Right renal pelvis (tissue), 4 donors: ENCODE measurements at places on chromosomes 6 and 20.

DNA sequence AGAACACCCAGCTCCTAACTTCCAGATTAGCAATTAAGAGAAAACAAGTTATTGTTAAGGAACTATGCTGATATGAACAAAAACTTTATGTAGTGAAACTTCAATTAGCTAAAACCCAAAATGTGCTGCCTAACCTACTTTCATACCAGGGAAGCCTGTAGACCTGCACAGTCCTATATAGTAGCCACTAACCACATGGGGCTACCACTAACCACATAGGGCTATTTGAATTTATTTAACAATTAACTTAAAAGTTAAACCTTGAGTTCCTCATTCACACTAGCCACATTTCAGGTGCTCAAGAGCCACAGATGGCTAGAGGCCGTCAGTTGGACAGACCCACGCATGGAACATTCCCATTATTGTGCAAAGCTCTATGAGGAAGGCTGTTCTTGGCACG, 72.4 kb upstream of the LAMP5 start:
- no peak for DNase-seq

- no peak for DNase-seq
These were observed 261.4 kb upstream of the PRDM1 start for GRCh38 chr6:105824732-105825131.

GRCh38 chr6:112923940-112924587, 576.9 kb downstream of the RFPL4B start:
- DNase-seq: no peak

- no peak for DNase-seq
These were observed 467.6 kb downstream of the DHX35 start for GRCh38 chr20:39429726-39430125.

GRCh38 chr6:72363844-72364740, 257.8 kb upstream of the KCNQ5 start:
- DNase-seq: no peak

DNA sequence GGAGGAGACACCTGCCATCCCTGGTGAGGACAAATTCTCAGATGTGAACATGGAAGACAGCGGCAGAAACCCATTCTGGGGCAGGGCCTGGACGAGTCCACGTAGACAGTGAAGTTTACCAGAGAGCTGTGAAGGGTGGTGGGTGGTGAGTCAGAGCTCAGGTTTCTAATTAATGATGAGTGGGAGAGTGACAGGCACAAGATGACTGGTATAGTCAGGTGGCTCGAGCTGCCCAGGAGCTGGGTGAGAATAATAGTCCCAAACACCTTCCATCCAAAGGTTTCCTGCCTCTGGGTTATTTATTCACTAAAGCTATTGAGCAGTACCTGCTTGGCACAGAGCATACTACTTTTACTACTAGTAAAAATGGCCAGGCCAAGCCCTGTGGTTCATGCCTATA, 6.0 kb downstream of the TLDC2 start:
- no peak for DNase-seq

- no peak for DNase-seq
These were observed 8.8 kb downstream of the FASTKD5 start for GRCh38 chr20:3150908-3151307.

DNA sequence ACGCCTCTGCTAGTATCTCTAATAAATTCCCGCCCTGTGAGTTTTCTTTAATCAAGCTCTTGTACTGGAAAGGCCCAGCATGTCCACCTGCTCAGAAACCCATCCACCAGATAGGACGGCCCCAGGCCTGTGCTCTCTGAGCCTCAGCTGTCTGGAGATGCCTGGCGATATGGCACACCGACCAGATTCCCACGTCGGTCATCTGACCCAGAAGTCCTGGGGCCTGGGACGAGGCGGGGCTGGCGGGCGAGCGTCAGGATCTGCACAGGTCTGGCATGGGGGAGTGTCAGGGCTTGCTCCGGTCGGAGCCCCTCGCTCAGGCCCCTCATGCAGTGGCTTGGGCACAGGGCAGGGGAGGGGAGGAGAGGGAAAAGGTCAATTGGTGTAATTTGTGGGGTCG, 10.2 kb downstream of the RNASET2 start:
- DNase-seq: no peak

- no peak for DNase-seq
These were observed 362.4 kb downstream of the UTRN start for GRCh38 chr6:144647406-144647964.

GRCh38 chr20:34193051-34193450, 48.2 kb upstream of the ASIP start:
- DNase-seq: no peak

DNA sequence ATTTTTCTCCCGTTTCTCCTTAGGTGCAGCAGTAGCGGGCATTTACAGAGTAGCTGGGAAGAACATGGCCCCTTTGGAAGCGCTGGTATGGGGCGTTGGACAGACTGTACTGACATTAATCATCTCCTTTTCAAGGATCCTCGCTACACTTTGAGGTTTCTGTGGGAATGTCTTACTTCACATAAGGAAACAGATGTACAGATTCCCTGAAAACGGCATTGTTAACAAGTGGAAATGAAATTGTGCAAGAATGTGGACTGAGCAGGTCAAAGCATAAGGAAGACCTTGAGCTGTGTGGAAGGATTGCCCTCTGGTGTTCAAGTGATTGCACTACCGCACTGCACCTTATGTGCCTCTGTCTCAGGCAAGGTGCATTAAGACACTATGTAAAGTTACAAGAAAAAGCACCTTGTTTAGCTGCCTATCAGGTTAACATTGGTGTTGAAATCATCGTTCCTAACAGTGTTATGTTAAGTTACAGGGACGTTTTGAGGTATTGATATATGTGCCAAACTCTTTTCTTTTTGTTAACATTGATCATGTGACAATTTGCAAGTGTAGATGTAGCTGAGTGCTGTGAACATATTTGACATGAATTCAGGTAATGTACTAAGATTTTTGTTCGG, 38.0 kb downstream of the TMEM170B start:
- DNase-seq: peak; percentile 54

- DNase-seq: no peak
These were observed 643 bp downstream of the DLGAP4 start for GRCh38 chr20:36306553-36307411.

DNA sequence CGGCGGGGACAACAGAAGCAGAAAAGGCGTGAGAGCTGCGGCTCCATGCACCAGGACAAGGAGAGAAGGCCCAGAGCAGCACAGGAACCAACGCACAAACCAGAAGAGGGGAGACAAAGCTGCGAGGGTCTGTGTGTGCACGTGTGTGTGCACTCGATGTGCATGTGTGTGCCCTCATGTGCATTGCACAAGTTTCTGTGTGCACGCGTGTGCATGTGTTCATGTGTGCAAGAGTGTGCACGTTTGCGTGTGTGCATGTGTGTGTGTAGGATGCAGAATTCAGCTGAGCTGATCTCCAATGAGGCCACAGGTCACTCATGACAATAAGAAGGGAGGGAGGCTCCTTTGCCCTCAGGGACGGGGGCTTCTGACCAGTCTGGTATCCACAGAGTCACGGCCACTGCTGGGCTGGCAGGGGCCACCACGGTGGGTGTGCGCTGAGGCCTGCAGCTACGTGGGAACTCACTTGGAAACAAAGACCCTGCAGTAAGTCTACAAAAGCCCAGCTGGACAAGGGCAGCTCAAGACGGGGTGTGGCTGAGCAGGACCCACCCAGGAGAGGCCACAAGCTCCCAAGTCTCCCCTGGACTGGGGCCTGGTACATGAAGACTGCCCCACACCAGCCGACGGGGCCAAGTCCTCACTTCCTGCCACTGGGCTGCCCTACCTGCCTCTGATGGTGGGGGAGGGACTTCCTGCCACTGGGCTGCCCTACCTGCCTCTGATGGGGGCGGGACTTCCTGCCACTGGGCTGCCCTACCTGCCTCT, 48.1 kb upstream of the CHRNA4 start:
- no peak for DNase-seq
